ENCODE measurements at places on chromosomes 5 and 9. TPM values are rescaled to one million over a fixed set of nuclear protein-coding genes. Genes with fewer than 3 reads are reported as not detected.

- no peak overlapping the region for H3K27ac ChIP-seq
- no peaks in the 10 kb centered on the region for H3K36me3 ChIP-seq
- H3K27me3 ChIP-seq, result peaks cover 8% of the 10 kb centered on the region
- H3K4me1 ChIP-seq, result peaks cover 7% of the 10 kb centered on the region
These were observed 143.7 kb downstream of the ACER2 start for GRCh38 chr9:19552282-19553105.

GRCh38 chr5:107254214-107254901 lies 416.4 kb downstream of the EFNA5 start:
- H3K27ac ChIP-seq, result no peak overlapping the region
- H3K36me3 ChIP-seq, result no peaks in the 10 kb centered on the region
- H3K4me1 ChIP-seq, result no peaks in the 10 kb centered on the region
- H3K27me3 ChIP-seq, result peaks cover 2% of the 10 kb centered on the region
- no peak overlapping the region for H3K4me3 ChIP-seq
- no peak for DNase-seq

GRCh38 chr9:6048039-6048438 lies 32.6 kb upstream of the RANBP6 start:
- peaks cover 7% of the 10 kb centered on the region for H3K4me1 ChIP-seq
- no peak overlapping the region for H3K27ac ChIP-seq
- H3K27me3 ChIP-seq, result peaks cover 3% of the 10 kb centered on the region
- H3K4me3 ChIP-seq, result no peak overlapping the region

DNA sequence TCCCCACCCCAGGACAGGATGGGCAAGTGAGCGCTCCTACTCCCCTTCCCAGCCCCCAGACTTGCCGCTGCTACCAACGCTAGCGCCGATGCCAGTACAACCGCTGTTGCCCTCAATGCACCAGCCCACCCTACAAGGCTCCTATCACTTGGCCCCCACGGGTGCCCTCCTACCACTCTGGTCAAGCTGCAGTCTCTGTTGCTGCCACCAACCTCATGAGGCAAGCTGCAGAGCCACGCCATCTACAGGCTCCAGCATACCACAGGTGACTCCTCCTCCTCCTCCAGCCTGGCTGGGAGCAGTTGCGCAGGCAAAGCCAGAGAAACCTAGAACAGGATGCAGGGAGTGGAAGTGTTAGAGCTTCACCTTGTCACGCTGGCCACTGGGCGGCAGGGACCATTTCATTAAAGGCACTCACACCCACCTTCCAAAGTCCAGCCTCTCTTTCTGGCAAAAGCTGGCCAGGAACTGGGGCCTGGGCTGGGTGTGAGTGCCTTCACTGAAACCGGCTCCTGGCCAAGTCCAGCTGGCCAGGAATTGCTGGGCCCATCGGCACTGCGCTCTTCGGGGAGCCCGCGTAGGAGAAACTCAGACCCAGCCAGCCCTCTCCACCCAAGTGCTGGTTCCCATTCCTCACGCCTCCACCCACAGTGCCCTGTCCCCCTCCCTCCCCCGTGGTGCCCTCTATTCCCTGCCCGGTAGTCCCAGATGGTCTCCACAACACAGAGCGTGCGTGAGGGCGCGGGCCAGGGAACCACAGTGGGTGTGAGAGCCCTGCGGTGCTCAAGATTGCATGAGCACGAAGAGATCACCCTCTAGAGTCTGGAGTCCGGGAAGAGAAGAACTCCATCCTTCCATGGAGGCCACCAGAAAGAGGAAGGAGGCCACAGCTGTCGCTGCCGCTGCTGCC lies 1.6 kb upstream of the PCAT7 start:
- H3K4me3 ChIP-seq, result no peak overlapping the region
- H3K4me1 ChIP-seq, result no peaks in the 10 kb centered on the region
- no peak overlapping the region for H3K27ac ChIP-seq
- H3K27me3 ChIP-seq, result peaks cover 1% of the 10 kb centered on the region
- H3K36me3 ChIP-seq, result no peaks in the 10 kb centered on the region

DNA sequence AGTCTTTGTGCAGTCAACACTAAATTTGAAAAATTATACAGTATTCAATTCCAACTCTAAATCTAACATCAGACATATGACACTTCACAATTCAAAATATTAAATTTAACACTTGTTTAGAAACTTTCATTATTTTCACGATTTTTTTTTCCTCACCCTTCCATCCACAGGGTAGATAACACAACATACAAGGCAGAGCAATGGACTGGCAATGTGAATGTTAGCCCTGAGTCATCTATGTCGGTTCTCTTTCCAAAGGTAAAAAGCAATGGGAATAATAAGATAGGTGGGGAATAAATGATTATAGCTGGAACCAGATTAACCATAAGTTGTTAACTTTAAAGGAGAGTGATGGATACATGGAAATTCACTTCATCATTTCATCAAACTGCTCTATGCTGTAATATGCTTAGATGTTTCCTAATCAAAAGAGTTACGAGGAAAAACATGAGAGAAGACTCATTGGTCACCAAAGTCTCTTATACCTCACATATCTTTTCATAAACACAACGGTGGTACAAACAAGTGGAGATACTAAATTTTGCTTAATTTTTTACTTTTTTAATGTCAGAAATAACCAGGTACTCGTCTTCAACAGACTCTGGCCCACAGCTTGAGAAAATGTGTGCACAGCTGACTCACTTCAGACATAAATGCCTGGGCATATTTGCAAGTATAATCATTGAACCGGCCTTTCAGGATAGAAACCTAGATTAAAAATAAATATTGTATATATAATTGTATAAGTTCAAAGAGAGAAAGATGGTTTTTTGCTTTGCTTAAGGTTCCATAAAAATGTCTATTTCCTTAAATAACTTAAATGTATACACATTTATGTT lies 23.0 kb downstream of the RFX3 start:
- no peaks in the 10 kb centered on the region for H3K27me3 ChIP-seq
- peaks cover 44% of the 10 kb centered on the region for H3K4me1 ChIP-seq
- no peak overlapping the region for H3K27ac ChIP-seq
- no peak for DNase-seq
- H3K36me3 ChIP-seq, result peaks cover 4% of the 10 kb centered on the region

DNA sequence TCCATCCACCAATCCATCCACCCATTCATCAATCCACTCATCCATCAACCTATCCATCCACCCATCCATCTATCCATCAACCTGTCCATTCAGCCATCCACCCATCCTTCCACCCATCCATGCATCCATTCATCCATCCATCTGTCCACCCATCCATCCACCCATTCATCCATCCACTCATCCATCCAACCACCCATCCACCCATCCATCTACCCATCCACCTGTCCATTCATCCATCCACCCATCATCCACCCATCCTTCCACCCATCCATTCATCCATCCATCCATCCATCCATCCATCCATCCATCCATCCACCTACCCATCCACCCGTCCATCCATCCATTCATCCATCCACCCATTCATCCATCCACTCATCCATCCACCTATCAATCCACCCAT lies 195.8 kb downstream of the NXNL2 start:
- DNase-seq, result no peak
- no peak overlapping the region for H3K27ac ChIP-seq
- no peak overlapping the region for H3K4me3 ChIP-seq
- no peaks in the 10 kb centered on the region for H3K36me3 ChIP-seq

DNA sequence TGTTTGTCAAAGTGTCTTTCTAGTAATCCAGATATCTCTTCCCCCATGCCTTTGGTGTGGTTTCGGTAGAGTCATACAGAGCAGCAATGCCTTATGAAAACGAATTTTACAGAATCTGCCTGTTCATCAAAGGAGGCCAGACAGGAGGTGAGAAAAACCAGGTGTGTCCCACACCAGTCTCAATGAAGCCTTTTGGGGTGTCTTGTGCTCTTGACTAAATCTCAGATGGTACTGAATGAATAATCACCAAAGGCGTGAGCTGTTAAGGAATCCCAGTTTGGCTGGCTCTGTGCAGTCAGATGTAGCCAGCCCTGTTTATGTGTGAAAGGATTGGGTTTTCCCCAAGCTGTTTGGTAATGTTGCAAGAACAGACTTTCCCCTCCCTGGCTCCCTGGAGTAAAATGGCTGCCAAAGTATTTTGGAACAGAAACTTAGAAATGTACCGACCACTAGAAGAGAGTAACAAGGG lies 70.8 kb upstream of the CDKN2B start:
- no peaks in the 10 kb centered on the region for H3K36me3 ChIP-seq
- H3K27me3 ChIP-seq, result peaks cover 50% of the 10 kb centered on the region
- H3K4me1 ChIP-seq, result peaks cover 33% of the 10 kb centered on the region

DNA sequence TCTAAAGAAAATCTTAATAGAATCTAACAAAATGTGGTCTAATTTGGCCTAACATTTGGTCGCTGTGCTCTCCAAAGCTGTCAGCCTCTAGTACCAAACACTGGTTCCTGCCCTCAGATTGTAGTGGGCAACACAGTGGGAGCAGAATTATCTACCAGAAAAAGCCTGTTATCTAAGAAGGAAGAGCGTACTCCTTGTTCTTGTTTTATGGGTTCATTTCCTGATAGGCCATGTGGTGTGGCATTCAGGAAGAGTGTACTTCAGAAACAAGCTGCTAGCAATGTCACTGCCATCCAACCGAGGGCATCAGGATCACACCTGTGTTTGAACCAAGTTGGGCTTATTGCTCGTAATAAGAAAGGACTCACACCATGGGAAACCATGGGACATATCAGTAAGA lies 487.9 kb upstream of the DAP start:
- H3K27ac ChIP-seq, result no peak overlapping the region
- no peak for DNase-seq
- no peaks in the 10 kb centered on the region for H3K4me1 ChIP-seq
- no peak overlapping the region for H3K4me3 ChIP-seq
- no peaks in the 10 kb centered on the region for H3K36me3 ChIP-seq
- no peaks in the 10 kb centered on the region for H3K27me3 ChIP-seq

DNA sequence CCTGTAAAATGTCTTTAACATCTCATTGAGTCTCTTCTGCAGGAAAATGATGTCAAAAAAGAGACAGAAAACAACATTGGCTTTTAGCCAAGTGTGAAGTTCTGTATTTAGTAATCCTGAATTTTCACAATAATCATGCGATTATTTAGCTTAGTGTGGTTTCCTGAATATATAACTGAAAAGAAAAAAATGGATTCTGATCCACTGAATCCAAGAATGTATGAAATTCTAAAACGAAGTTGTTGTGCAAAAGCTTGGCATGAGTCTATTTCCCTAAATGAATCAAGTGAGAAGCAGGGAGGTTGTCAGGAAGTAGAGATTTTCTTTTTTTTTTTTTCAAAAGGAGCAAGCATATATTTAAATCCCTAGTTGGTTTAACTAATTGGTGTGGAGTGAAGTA lies 145.9 kb upstream of the CDH6 start:
- no peaks in the 10 kb centered on the region for H3K4me1 ChIP-seq
- H3K4me3 ChIP-seq, result no peak overlapping the region
- H3K27ac ChIP-seq, result no peak overlapping the region
- H3K27me3 ChIP-seq, result no peaks in the 10 kb centered on the region
- no peaks in the 10 kb centered on the region for H3K36me3 ChIP-seq

NR5A1 gene
- not detected for total RNA-seq
